Karpas-422 (cell line): ENCODE measurements at places on chromosomes 11 and 22.
A peak's percentile ranks its signal among the peaks of the same experiment; 100 is the strongest.

GRCh38 chr11:46207270-46207669 lies 70.2 kb upstream of the CREB3L1 start:
- DNase-seq, result no peak

- DNase-seq, result no peak
These were observed 406.0 kb downstream of the MIAT start for GRCh38 chr22:27063406-27063805.

DNA sequence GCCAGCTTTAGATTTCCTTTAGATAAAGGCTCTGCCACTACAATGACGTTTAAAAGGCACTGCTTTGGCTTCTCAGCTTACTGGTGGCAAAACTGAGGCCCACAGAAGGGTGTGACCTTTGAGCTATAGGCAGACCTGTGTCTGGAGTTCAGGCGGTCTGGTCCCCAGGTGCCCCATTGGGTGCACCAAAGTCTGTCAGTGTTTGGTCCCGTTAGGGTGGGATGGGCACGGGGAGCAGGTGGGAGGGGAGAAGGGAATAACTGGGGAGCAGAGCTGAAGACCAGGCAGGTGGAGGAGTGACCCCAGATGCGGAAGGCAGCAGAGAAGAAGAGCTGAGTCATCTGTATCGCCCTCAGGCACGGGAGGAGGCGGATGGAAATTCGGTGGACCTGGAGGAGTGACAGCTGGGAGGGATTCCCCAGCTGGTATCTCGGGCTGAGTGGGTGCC lies 45.3 kb upstream of the GCAT start:
- no peak for DNase-seq

DNA sequence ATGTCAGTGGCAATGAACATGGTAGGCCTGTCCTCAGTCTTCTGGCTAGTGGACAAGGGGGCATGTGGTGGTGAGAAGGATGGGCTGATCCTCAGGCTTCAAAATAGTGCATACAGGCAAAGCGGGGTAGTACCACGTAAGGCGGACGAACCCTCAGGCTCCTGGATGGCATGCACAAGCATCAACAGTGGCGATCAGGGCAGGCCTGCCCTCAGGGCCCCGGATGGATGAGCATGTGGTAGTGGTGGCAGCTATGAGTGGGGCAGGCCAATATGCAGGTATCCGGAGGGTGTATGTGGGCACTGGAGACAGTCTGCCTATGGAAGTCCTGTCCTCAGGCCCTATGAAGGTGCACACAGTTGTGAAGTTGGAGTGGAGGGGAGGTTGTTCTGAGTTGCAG lies 163.8 kb downstream of the GUCY1A2 start:
- DNase-seq, result no peak

- DNase-seq, result no peak
These were observed 123.4 kb upstream of the ANO1 start for GRCh38 chr11:69954756-69955155.

DNA sequence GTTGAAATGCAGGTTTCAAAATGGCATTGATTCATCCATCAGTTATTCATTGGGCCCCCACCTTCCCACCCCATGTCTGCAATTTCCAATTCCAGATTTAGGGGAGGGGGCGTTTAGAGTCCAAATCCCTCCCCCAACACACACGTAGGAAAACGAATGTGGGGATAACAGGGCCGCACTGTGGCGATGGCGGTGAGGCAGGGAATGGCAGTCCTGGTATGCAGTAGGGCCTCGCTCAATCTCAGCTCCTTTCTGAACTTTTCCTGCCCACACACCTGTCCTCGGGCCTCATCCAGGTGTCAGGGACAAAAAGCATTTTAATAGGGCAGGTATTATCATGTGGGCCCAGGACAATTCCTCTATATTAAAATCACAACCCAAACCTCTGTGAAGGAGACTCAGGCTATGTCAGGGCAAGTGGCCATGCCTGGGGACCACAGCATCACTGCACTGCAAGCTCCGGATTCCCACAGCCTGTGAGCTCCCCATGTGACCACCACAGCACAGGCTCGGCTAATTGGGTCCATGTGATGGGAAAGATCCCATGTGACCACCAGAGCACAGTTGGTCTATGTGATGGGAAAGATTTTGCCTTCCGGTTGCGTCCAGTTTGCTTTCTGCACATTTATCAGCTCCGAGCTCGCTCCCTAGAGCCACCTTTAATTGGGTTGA lies 44.5 kb downstream of the RTL6 start:
- DNase-seq, result no peak

GRCh38 chr22:39214006-39214382 lies 30.8 kb downstream of the PDGFB start:
- DNase-seq, result no peak

- no peak for DNase-seq
These were observed 42.0 kb downstream of the CECR2 start for GRCh38 chr22:17411213-17411612.

DNA sequence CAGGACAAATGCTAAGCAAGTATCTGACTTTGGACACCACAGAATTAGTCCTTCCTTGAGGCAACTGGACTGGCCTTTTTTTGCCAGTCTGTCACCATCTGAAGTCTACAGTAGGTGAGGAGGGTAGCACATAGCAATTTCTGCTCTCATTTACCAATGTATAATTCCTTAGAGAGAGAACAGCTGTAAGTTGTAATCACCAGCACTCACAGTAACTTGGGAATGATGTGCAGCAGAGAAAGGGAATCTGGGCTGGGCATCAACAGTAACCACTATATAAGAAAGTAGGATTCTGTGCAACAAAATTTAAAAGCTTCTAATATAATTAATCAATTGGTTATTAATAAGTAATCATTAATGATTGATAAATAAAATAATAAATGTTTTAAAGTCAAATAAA lies 86.3 kb upstream of the FAT3 start:
- DNase-seq, result no peak

GRCh38 chr22:23305922-23306374 lies 125.6 kb downstream of the BCR start:
- DNase-seq, result peak; percentile 9

DNA sequence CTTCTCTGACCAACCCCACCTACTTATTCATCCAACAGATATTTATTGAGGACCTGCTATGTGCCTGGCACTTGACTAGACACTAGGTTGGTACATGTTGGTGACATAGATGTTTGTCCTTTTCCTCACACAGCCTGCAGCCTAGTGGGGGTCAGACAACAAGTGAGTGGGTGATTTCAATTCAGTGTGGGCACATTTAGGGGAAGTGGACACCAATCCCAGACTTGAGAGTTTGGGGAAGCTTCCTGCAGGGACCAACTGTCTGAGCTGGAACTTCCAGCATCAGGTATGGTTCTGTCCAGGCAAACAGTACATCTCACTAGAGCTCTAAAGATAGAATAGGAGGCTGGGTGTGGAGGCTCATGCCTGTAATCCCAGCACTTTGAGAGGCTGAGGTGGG lies 5.8 kb upstream of the BCL9L start:
- DNase-seq, result no peak

- DNase-seq, result no peak
These were observed 679.3 kb upstream of the CCDC179 start for GRCh38 chr11:23539556-23539955.

DNA sequence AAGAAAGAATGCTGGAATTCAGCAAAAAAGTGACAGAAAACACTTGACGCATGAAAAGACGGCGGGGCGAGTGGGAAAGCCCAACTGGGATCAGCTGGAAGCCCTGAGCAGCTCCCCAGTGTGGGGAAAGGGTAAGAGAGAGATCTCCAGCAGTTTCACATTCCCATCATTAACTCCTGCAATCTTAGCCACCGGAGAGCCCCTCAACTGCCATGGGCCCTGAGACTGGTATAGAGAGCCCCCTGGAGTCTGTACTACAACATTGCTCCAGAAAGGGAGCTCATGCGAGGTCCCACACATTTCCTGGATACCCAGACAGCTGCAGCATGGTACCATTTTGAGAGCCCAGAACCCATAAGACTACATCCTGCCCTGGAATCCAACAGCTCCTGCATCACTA lies 31.1 kb downstream of the MRGPRX4 start:
- DNase-seq, result peak; percentile 63
